ENCODE measurements at places on chromosomes 3 and 15.
A peak's percentile ranks its signal among the peaks of the same experiment; 100 is the strongest.

DNA sequence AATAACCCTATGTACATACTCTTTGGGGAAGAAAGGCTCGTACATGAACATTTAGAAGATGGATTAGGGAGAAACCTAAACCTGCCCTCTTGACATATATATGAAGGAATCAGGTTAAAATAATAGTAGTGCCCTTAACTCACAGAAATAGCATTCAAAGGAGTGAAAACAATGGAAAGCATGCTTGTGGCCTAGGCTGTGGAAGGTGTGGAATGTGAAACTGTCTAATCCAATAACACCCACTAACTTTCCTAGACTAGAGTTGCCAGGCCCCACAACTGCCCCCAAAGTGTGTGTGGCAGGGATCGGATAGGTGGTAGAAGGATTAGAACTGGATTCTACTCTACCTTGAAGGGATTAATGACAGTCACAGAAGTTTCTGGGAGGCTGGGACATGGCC lies 317.4 kb upstream of the LRRFIP2 start:
- DNase-seq, result no peak

DNA sequence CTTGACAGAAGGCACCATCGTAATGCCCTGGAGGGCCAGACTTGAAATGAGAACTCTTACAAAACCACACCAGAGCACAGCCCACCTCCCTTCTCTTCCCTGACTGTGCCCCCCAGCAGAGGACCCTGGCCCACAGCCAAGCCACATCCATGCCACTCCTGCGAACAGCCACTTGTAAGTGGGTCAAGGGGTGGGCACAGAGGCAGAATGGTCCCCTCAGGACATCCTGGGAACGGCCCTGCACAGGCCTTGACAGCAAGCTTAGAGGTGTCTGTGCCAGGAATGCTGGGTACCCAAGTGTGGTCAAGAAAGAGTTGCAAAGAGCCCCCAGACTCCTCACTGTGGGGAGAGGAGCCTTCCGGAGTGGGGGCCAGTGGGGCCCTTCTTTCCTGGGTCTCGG lies 33.3 kb downstream of the HCN4 start:
- DNase-seq, result no peak

DNA sequence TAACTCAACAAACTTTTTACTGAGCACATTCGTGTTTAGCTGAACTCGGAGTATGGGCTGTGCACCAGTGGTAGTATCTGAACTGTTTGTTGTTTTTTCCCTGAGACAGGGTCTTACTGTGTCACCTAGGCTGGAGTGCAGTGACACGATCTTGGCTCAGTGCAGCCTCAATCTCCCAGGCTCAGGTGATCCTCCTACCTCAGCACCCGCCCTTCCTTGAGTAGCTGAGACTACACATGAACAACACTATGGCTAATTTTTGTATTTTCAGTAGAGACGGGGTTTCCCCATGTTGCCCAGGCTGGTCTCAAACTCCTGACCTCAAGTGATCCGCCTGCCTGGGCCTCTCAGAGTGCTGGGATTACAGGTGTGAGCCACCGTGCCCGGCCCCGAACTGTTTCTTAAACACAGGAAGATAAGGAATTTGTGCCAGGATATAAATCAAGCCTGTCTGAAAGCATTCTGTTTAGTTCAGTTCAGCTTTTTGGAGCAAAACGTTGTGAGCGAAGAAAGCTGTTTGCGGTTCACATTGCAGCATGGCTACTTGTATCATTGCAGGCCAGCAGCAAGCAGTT lies 40.4 kb upstream of the SKOR1 start:
- DNase-seq, result no peak

GRCh38 chr3:46527239-46527638 lies 29.5 kb downstream of the RTP3 start:
- no peak for DNase-seq

DNA sequence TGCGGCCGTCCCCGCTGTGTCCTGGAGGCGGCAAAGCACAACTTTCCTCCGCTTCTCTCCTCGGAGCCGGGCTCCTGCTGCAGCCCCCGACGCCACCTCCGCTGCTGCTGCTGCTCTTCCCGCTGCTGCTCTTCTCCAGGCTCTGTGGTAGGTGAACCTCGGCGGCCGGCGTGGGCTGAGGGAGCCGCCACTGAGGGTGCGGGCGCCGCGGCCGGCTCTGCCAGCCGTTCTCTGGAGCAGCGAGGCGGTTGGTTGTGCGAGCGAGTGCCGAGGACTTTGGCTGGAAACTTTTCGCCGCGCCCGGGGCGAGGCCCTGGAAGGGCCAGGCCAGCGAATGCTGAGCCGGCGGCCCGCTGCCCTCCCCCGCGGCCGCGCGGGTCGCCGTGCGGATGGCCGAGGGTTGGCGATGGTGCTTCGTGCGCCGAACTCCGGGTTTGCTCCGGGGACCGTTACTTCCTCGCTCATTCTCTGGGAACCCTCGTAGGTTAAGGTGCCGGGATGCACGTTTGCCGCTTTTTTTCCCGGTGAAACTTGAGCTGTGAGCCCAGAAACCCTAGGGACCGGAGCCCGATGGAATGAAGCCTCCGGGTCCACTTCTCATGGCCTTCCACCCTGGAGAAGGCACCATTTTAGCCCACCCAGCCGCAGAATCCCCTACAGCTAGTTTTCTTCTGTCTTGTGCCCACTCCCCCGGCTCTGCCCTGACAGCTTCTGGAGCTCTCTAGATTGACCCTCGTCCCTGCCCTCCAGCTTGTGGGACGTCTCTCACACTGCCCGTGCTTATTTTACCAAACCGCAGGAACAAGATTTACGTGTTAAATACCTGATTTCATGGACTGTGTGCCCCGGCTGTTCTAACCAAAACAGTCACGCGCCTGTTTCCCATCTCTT lies 660 bp downstream of the NECTIN3 start:
- no peak for DNase-seq

- DNase-seq, result no peak
Observed at GRCh38 chr3:186931532-186932280, 1.4 kb downstream of the ST6GAL1 start.

- DNase-seq, result no peak
Observed at GRCh38 chr15:95709959-95710695, 620.4 kb upstream of the NR2F2 start.

DNA sequence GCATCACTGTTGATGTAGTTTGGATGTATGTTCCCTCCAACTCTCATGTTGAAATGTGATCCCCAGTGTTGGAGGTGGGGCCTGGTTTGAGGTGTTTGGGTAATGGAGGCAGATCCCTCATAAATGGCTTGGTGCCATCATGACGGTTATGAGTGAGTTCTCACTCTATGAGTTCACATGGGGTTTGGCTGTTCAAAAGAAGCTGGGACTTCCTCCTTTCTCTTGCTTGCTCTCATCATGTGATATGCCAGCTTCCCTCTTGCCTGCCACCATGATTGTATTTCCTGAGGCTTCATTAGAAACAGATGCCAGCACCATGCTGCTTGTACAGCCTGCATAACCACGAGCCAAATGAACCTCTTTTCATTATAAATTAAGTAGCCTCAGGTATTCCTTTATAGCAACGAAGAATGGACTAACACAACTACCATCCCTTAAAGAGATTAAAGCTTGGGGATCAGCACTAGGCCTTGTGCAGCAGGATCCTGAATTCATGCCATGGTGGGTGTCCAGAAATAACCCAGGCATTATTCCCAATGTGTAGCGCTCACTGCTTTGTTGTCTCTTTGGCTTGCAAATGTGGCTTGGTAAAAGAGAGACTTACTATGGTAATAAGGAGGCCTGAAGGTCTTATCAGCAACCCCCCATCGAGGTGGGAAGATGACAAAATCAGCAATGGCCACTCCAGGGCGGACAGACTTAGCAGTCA lies 41.9 kb downstream of the NDUFB4 start:
- no peak for DNase-seq

GRCh38 chr3:33791477-33792166 lies 6.8 kb upstream of the PDCD6IP start:
- no peak for DNase-seq

DNA sequence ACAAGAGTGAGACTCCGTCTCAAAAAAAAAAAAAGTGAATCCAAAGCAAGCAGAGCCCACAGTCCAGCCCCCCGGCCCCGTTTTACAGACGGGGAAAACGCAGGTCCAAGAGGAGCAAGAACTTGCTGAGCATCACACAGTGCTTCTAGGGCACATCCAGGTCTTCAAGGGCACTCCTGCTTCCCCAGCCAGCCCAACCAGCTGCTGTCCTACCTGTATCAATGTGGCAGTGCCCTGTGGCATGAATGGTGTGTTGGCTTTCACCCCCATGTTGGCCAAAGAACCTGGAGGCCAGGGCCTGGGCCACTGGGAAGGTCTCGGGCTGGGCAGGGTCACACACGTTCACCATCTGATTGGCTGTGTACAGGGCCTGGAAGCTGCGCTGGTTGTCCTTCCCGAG lies 4.6 kb downstream of the MAN2C1 start:
- no peak for DNase-seq

DNA sequence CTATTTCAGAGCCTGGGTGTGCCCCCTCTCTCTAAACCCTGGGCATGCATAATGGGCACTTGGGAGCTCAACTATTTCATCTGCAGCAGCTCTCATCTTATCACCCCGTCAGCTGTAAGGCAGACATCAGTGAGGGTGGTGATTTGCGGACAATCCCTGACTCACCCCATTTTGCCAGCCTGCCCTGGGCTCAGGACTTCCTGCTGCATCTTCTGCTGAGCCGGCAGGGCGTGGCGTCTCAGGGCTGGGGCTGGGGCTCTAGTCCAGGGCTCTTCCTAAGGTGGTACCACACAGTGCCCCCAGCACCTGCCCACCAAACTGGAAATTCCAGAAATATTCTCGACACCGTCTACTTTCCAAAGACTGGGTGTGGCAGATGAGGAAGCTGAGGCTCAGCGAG lies 925 bp upstream of the PSTPIP1 start:
- no peak for DNase-seq

DNA sequence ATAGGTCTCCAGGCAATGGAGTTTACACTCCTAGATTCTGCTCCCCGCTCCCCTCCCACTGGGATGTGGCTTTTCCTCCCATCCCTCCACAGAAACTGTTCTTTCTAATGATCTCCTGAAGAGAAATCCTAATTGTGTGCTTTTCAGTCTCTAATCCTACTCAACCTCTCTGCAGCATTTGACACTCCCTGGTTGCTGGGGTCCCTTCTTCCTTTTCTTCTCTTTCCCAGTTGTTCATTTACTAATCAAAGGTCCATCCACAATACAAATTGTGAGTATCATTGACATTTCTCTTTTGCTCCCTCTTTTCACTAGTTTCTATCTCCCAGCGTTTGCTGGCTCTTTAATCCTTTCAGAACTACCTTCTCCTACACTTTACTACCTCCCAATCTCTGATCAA lies 6.5 kb upstream of the MYH15 start:
- no peak for DNase-seq

GRCh38 chr15:77118882-77119321 lies 48.0 kb upstream of the TSPAN3 start:
- peak; percentile 52 for DNase-seq

DNA sequence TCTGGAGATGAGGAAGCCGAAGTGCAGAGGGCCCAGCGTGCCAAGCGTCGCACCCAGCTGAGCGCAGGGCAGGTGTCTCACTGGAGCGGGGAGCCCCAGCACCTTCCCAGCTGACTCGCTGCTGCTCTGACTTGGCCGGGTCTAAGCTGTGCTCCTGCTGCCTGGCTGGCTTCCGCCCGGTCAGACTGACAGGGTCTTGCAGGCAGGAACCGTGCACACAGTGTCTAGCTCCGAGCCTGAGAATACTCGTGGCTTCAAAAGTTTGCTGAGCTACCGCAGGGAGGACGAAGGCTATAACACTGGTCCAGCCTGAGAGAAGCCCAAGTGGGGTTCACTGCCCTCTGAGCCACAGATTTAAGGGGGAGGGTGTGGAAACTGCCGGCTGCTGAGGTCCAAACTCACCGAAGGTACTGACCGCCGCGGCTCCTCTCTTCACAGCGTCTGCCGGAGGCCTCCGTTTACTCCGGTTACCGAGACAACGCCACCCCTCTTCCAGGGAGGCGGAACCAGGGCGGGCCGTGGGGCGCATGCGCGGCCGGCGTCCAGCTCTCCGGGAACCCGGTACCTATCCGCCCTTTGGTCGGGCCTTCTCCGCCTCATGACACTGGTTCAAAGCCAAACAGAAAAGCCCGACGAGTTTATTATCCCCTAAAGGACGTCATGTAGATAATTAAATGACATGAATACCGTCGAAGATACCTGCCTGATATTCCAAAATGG lies at the start of gene CFAP44:
CFAP44 (minus strand) TSS at position 443 of the 720 bp plus-strand sequence. CDS start 7,829 bp downstream, outside the sequence.
- DNase-seq, result no peak

DNA sequence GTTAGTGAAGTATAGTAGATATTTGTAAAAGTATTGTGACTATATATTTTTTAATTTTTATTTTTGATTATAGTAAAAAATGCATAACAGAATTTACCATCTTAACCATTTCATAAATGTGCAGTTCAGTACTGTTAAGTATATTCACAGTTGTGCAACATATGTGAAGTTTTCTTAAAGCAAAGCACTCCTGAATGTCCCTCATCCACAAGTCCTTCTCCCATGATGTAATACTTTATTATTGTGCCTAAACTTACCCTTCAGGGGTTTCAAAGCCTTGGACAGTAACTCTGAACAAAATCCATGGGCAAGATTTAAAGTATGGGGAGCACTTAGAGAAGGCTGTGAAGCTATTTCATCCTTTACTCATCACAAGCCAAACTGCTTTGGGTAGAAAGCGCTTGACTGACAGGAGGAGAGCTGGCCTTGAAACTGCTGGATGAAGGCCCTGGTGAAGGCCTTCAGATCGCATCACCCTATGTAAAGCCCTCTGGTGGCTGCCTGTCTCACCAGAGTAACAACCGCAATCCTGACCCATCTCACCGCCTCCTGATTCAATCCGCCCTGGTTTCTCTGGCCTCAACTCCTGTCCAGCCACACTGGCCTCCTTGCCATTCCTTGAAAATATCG lies 28.0 kb downstream of the LSM3 start:
- DNase-seq, result no peak

- DNase-seq, result no peak
Observed at GRCh38 chr3:112143251-112143650, 10.2 kb upstream of the GCSAM start.

- no peak for DNase-seq
Observed at GRCh38 chr3:158563076-158563475, 7.9 kb upstream of the MLF1 start.

DNA sequence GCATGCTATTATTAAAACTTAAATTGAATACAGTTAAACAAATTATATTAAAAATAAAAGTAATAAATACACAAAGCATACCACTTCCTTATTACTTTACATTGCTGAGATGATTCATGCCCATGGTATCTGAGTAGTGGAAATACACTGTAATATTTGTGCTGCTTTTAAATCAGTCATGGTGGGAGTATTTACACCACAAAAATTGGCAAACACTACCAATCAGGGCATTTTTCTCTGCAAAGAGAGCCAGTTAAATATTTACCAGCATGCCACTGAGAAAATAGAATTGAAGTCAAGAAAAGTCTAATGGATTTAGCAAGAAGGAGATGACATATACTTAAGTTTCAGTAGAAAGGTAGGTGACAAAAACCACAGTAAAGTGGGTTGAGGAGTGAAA lies 19.6 kb downstream of the PPARG start:
- DNase-seq, result no peak

GRCh38 chr3:98808071-98808470 lies 44.9 kb downstream of the ST3GAL6 start:
- DNase-seq, result no peak

Measured in NCI-H460 (cell line).